ENCODE measurements at places on chromosomes 7 and 10.

DNA sequence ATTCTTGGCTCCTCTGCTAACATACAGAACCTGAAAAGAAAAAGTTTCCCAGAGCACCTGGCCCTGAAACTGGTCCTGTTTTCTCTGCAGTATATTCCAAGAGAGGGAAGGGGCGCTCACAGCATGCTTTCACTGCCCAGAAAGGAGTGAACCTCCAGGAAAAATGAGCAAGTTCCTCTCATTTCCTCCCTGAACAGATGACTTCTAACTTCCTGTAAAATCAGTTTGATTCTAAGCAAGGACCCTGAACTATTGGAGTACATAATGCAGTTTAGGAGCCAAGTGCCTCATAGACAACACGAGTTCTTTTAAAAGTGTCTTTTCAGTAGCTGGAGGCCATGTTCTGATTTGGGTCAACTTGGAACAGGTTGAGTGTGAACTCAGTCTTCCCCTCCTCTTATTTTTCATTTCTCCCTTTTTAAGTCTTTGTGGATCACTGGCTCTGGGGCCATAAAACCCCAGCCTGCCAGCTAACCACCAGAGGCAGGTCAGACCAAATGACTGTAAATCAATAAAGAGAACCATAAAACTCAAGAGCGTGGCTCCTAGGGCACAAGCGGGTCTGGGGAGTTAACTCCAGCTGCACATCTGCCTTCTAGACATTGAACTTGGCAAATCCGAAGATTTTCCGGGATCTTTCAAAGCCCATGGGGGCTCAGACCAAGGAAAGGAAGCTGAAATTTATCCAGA is 5.9 kb upstream of the LRRC18 start:
- DNase-seq, result no peak

DNA sequence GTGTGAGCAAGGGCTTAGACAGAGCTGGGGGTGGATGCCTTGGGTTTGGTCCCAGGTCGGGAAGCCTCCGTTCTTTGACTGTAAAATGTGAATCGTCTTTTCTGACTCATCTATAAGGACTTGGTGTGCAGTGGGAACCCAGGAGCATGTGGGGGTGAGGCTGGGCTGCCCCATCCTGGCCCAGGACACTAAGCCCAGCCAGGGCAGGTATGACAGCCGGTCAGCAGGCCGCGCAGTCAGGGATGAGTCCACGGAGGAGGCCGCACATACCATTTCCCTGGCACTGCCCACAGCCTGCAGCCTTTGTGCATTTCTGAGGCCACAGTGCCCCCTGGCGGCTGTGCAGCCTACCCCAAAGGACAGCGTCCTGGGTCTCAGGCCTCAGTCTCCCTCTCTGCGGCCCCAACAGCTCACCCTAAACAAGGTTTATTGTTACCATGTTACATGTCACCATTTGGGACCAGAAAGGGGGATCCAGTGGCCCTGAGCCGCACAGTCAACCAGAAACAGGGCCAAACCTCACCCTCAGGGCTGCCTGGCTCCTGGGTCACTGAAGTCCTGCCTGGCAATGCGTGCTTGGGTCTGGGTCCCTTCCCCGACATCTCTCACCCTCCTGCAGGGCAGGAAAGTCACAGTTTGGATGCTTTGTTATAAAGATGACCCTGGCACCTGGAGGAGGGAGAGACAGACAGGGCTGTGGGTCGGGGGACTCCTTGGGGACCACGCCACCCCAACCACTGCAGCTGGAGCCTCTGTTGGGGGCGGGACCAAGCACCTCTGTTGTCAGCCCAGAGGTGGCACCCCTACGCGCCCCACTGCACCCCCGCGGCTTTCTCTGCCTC is 14.4 kb upstream of the SH2B2 start:
- DNase-seq, result peak; percentile 77

DNA sequence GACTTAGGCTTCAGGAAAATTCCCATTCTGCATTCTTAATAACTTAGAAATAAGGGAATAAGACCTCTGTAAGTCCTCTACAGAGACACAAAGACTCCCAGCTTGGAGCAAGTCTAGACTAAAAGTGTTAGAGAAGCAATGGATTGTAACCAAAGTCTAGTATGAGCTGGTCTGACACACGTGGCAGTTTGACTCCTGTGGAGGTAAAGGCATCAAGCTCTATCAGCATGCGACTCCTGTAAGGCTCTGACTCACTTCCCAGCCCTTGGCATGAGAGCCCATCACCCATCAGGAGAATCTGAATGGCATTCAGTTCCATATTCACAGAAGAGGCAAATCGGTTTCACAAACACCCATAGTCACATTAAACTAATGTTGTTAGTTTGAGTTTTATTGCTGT is 4.4 kb upstream of the VSTM4 start:
- DNase-seq, result no peak

GRCh38 chr10:11841375-11841774 is 18.2 kb downstream of the PROSER2 start:
- DNase-seq, result no peak

- DNase-seq, result no peak
These were observed 23.3 kb upstream of the SLC26A5 start for GRCh38 chr7:103469095-103469948.

- DNase-seq, result no peak
These were observed 14.2 kb upstream of the GTF2IRD1 start for GRCh38 chr7:74439541-74439940.

DNA sequence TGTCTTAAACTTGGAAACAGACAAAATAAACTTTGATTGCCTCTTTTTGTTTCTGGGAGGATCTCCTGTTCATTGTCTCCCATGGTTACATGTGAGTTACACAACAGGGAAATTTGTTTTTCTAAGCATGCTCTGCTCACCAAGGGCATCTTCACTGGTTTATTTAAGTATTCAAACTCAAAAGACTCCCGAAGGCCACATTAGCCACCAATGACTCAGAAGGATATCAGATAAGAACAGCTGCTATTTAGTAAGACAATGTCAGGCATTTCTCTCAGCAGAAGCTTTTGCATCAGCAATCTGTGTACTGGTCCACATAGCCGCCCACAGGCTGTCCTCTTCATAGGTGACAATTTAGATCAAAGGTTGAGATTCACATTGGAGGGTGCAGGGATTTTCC is 19.3 kb downstream of the OR6B1 start:
- DNase-seq, result no peak

DNA sequence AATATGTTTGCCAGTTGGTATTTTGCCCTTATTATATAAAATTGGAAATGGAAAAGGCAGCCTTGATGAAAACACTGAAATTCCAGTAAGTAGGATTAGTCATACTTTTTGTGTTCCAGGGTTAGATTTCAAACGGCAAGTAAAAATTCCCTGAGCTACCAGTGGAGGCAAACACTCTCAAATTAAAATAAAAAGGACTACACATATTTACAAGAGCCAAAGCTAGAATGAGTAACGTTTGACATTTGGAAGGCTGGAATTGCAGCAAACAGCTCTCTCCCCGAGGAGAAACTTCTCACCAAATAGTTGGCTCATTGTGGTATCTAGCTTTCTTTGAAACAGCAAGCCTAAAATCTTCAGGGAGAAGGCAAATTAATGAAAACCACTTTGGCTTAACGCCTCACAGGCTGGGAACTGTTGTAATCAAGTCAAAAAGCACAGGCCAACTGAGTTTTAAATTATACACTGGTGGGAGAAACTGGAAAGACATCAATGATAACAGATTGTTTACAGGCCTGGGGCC is 288.4 kb downstream of the SNX13 start:
- no peak for DNase-seq

DNA sequence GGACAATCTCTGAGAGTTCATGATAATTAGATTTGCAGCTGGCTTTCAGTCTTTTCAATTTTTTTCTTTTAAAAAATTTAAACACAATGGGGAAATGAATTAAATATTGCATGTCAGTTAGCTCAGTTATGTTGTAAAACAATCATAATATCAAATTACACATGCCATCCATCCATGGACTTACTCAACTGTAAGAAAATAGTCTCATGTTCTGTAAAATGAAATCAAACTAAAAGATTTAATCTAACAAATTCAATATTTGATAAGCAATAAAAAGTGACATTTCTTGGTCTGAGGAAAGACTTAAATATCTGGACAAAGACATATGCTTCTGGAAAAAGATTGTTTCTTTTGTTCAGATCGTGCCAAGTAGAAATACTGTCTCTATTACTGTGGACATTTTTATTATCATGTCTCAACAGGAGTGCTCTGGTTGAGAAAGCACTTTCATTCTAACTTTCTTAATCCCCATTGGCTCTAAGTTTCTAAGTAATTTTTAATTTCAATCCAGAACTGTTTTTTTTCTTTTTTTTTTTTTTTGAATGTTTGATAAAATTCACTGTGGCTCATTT is 179.2 kb upstream of the FAM3C start:
- no peak for DNase-seq

DNA sequence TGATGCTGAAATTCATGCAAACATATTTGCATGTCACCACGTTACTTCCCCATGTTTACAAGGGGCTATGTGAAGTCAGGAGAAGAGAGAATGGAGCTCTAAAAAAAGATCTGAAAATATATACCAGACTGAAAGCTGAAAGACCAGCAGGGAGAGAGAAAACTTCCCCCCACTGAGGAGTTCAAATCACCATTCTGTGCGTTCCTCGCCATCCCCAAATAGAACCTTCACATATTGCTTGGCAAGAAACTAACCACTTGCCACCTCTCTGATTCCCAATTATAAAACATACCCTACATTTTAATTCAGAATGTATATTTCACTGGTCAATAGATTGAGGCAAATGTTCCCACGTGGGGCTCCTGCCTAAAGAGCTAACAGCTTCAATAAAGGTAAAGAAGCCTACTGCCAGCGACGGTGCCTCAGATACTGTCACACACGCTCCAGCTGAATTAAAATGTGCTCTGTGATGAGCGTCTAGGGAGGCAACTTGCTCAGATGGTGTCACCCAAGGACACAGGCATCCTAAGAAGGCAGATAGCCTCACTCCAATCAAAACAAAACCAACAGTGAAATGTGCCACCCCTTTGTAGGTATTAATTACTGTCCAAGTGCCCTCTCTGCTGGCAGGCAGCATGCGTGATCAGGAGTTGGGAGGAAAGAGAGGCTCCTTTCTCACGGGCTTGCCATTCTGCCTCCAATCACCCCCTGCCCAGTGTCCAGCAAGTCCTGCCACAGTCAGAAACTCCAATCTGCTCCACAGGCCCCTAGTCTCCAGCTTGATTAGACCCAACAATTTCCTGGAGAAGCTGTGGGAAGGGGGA is 298.2 kb downstream of the GRID1 start:
- no peak for DNase-seq

- no peak for DNase-seq
These were observed 167.1 kb upstream of the INHBA start for GRCh38 chr7:41869997-41870396.

DNA sequence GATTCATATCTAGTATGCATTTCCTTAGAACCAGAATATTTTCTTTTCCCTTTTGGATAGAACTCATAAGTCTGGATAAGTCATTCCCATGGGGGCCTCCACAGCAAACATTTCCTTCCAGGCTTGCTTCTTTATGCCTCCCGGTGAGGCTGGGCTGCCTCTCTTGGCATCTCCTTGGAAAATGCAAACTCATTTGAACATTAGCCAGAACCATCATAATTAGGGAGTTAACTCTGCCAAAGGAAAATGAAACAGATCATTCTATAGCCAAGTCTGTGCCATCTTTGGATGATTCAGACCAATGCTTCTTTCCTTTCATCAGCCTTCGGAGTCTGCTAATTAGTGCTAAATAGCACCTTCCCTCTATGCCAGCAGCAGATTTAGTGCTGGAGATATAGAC is 81.1 kb downstream of the PLPP4 start:
- DNase-seq, result no peak

DNA sequence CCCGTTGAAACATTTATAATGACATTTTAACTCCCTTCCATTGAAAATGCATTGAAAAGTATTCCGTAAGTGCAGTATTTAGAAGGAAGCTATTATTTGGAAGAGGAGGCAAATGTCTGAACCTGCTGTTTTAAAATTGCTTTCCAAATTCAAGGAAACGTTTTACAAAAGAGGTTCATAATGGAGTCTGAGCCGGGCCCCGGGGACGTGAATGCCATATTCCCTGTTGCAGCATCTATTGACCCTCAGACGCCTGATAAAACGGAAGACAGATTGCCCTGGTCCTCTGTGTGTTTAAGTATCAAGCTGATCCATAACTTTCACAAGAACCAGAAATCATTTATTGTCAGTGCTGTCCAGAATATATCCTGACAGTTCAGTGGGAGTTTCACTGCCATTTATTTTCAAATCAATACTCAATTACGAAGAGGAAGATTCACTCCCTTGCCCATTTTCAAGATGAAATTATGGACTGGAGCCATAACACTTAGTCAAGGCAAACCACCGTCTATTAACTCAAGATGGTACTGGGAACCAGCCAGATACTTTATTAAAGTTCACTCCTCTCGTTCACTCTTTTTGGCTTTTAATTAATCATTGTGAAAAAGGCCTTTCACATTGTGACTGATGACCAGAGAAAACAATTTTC is 435.7 kb upstream of the PFKP start:
- no peak for DNase-seq

DNA sequence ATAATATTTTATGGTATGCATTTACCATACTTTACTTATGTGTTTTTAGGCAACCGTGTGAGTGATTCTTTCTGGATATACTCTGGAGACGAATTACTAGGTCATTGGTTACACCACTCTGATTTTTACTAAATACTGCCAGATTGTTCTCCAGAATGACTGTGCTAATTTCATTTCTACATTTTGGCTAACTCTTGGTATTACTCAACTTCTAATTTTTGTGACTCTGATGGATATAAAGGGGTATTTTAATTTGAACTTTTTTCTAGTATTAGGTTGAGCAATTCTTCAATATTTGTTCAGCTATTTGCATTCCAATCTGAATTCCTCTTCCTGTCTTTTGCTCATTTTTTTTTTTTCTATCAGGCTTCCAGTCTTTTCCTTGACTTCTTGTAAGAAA is 223.6 kb downstream of the MDFIC start:
- DNase-seq, result no peak

DNA sequence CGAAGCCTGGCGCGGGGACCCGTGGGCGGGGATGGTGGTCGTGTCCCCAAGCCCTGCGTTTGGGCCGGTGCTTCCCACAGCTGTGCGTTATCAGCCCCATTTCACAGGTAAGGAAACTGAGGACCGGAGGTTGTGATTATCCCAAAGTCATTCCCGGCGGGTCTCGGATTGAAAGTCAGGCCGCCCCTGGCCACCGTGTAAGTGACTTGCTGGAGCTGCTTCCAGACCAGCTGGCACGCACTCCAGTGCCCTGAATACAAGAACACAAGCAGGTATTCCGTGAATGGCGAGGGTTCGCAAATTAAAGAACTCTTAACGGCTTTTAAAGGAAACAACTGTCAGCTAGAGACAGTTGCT is 675 bp upstream of the ATE1 start:
- DNase-seq, result no peak

GRCh38 chr7:24192053-24192452 is 91.9 kb upstream of the NPY start:
- no peak for DNase-seq

DNA sequence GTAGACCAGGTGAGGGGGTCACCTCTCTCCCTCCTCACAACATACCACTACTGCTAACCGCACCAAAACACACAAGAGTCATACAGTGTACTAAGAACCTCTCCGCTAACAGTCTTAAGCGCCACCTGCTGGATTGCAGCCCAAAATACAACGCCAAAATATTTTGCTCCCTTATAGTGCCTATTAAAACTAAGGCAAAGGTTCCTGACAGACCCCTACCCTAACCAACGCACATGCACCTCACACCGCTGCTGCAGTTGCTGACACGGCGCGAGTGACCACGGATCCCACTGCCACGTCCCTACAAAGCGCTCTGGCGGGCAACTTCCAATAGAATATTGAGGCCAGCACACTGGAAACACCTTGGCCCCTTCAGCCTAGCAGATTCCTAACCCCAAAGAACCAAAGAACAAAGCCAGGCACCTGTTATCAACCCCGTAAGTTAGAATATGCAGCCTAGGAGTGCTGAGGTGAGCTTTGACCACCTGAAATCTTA is 563.6 kb upstream of the SEMA3D start:
- DNase-seq, result no peak

Data from T-helper 1 cell (primary cell).